Natural killer cell (primary cell): ENCODE measurements at places on chromosomes 5 and 9.

GRCh38 chr9:81680506-81680905 lies 8.8 kb downstream of the TLE1 start:
- no peaks in the 10 kb centered on the region for H3K27me3 ChIP-seq
- no peak overlapping the region for H3K27ac ChIP-seq
- H3K4me3 ChIP-seq, result no peak overlapping the region
- peaks cover 7% of the 10 kb centered on the region for H3K36me3 ChIP-seq
- peaks cover 17% of the 10 kb centered on the region for H3K4me1 ChIP-seq
- no peak for DNase-seq

DNA sequence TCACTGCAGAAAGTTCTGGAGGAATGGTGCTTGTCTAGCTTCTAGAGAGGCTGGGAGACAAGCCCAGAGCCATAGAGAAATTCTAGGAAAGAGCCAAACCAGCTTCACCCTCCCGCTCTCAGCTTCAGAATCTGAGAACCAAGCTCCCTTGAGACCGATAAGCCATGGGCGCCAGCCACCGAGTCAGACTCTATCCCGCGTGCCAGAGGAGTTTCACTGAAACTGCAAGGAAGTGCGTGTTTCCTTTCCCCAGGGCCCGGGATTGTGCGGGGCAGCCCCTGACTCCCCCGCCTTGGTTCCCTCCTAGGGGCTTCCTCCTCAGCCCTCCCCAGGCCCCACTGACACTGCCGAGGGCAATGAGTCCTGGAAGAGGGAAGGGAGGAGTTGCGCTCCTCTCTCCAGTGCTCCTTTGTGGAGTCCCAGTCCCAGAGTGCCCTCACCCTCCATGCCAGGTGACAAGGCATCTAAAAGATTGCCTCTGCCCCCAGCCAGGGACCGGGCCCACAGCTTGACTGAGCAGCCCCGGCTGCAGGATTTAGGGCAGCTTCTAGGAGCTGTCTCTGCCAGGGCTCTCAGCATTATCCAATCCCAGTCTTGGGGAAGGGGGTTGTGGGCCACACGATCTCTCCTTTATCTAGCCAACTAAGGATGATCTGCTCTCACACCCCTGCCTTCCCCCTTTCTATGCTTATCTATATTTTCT lies 18.4 kb upstream of the TCF7 start:
- peaks cover 41% of the 10 kb centered on the region for H3K4me1 ChIP-seq
- no peaks in the 10 kb centered on the region for H3K27me3 ChIP-seq
- H3K4me3 ChIP-seq, result no peak overlapping the region
- H3K27ac ChIP-seq, result no peak overlapping the region
- no peak for DNase-seq

GRCh38 chr9:105157171-105157583 lies 87.3 kb upstream of the SLC44A1 start:
- H3K4me1 ChIP-seq, result no peaks in the 10 kb centered on the region
- peak; percentile 15 for DNase-seq
- no peak overlapping the region for H3K27ac ChIP-seq
- H3K36me3 ChIP-seq, result no peaks in the 10 kb centered on the region
- no peaks in the 10 kb centered on the region for H3K27me3 ChIP-seq
- no peak overlapping the region for H3K4me3 ChIP-seq

DNA sequence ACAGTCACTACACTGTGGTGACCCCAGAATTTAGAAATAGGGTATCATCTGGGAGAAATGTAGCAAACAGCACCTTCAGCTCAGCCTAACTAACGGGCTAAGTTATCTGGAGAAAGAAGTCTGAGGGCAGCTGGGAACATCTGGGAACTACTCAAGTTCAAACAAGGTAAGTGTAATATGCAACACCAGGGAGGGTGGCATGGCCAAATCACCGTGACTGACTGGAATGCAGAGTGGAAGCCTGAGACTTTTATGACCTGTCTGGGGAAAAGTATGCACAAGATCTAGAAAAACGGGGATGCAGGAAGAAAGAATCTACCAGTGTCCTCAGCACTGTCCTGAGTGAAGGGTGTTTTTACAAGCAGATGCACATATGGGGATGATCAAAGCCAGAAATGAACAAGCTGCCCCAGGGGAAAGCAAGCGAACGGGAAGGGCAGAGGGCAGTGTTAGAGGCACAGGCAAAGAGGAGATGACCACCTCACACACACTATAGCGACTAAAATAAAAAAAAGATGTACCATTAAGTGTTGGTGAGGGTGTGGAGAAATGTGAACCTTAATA lies 59.9 kb downstream of the SERINC5 start:
- H3K27me3 ChIP-seq, result no peaks in the 10 kb centered on the region
- DNase-seq, result no peak
- no peaks in the 10 kb centered on the region for H3K36me3 ChIP-seq
- H3K4me1 ChIP-seq, result peaks cover 6% of the 10 kb centered on the region
- H3K4me3 ChIP-seq, result no peak overlapping the region

- no peak for DNase-seq
- H3K4me1 ChIP-seq, result no peaks in the 10 kb centered on the region
- no peaks in the 10 kb centered on the region for H3K27me3 ChIP-seq
- no peak overlapping the region for H3K4me3 ChIP-seq
- H3K27ac ChIP-seq, result no peak overlapping the region
- no peaks in the 10 kb centered on the region for H3K36me3 ChIP-seq
These were observed 75.1 kb upstream of the SMIM23 start for GRCh38 chr5:171710451-171711024.

- H3K36me3 ChIP-seq, result no peaks in the 10 kb centered on the region
- no peak for DNase-seq
- no peaks in the 10 kb centered on the region for H3K27me3 ChIP-seq
These were observed 35.5 kb downstream of the SERINC5 start for GRCh38 chr5:80220245-80220897.

DNA sequence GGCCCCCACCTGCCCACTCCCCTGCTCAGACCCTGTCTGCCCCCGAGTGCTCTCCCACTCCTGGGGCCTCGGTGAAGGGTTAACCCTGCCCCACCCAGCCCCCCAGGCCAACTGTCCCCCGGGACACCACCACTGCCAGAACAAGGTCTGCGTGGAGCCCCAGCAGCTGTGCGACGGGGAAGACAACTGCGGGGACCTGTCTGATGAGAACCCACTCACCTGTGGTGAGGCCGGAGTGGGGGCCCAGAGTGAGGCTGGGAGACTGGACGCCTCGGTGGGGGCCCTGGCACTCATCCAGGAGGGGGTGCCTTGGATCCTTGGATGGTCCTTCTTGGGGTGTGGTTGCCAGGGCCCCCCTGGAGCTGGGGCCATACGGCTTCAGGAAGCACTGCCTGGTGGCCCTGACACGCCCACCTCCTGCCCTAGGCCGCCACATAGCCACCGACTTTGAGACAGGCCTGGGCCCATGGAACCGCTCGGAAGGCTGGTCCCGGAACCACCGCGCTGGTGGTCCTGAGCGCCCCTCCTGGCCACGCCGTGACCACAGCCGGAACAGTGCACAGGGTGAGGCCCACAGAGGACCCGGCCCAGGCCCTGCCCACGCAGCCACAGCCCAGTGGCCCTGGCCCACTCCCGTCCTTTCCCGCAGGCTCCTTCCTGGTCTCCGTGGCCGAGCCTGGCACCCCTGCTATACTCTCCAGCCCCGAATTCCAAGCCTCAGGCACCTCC lies 2.1 kb downstream of the MAMDC4 start:
- H3K4me3 ChIP-seq, result no peak overlapping the region
- H3K27ac ChIP-seq, result no peak overlapping the region
- H3K4me1 ChIP-seq, result peaks cover 18% of the 10 kb centered on the region
- H3K36me3 ChIP-seq, result peaks cover 3% of the 10 kb centered on the region

DNA sequence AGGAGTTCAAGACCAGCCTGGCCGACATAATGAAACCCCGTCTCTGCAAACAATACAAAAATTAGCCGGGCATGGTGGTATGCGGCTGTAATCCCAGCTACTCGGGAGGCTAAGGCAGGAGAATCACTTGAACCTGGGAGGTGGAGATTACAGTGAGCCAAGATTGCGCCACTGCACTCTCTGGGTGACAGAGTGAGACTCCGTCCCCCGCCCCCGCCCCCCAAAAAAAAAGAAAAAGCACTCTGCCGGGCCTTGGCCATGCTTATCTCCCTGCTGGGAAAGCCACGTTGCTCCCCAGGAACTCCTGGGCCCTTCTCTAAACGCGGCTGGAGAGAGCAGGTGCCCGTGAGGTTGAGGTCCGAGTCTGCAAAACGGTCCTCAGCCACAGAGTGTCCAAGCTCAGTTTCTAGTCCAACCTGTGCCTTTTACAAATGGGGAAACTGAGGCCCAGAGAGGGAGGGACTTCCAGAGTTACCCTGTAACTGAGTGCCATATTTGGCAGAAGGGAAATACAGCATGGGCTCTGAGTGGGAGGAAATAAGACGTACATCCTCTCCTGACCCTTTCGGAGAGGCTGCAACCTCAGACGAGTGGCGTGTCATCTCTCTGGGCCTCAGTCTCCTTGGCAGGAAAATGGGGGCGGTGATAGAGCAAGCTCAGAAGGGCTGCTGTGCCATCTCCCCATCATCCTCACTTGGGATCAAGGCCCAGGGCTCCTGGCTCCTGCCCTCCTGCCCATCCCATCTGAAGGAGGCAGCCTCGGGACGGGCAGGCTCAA lies 6.6 kb upstream of the PHYHD1 start:
- peaks cover 41% of the 10 kb centered on the region for H3K4me1 ChIP-seq
- no peaks in the 10 kb centered on the region for H3K27me3 ChIP-seq

DNA sequence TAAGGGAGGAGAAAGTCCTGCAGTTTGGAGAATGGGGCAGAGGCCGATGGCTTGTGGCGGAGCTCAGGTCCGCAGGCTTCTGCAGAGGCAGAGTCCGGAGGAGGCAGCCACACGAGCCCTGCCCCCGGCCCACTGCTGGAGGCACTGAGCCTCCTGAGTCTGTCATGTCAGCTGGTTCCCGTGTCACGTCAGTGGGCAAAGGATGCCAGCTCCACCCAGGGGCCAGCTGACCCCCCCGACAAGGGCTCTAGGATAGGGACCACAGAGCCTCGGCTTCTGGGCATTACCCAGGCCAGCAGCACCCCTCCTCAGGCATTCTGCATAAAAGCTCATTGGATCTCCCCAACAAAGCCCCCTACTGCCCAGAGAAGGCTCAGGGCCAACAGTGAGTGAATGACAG lies 8.5 kb downstream of the SH3PXD2B start:
- peaks cover 5% of the 10 kb centered on the region for H3K27me3 ChIP-seq
- no peaks in the 10 kb centered on the region for H3K36me3 ChIP-seq
- H3K4me3 ChIP-seq, result no peak overlapping the region
- DNase-seq, result no peak
- peaks cover 9% of the 10 kb centered on the region for H3K4me1 ChIP-seq

DNA sequence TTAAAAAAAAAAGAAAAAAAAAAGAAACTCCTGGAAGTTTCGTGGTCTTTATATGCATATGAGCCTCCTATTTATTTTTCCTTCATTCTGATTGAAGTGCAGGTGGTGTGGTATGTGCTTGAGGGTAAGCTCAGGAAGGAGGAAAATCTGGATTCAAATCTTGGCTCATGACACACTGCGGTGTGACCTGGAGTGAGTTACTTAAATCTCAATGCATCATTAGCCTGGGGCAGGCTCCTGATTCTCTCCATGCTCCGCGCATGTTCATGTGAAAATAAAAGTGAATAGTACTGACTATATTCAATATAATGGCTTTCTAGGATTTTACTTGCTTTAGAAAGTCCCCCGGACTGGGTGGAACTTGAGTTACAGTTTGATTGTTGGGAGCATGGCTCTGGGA lies 35.6 kb downstream of the PTTG1 start:
- no peak overlapping the region for H3K4me3 ChIP-seq
- no peak overlapping the region for H3K27ac ChIP-seq
- no peaks in the 10 kb centered on the region for H3K27me3 ChIP-seq
- no peak for DNase-seq
- H3K4me1 ChIP-seq, result no peaks in the 10 kb centered on the region
- no peaks in the 10 kb centered on the region for H3K36me3 ChIP-seq

- H3K4me1 ChIP-seq, result no peaks in the 10 kb centered on the region
- DNase-seq, result no peak
- no peak overlapping the region for H3K27ac ChIP-seq
- no peaks in the 10 kb centered on the region for H3K27me3 ChIP-seq
- H3K36me3 ChIP-seq, result no peaks in the 10 kb centered on the region
These were observed 933.6 kb downstream of the EFNA5 start for GRCh38 chr5:106737111-106737510.

DNA sequence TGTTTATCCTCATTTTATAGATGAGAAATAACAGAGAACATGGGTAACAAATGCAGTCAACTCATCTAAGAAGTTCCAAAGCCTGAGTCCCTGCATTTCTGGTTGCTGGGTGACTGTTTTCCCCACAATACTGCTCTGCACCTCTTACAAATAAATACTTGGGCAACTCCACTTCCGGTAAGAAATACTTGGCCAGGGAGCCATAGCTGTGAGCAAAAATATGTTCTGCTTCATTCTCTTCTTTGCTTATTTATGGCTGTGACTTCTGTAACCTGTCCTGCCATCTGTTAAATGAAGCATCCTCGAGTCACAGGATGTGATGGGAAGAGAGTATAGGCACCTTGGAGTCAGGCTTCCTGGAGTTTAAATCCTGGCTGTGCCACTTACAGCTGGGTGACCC lies 49.9 kb downstream of the GDNF start:
- no peaks in the 10 kb centered on the region for H3K36me3 ChIP-seq
- no peaks in the 10 kb centered on the region for H3K27me3 ChIP-seq
- no peaks in the 10 kb centered on the region for H3K4me1 ChIP-seq
- H3K27ac ChIP-seq, result no peak overlapping the region
- DNase-seq, result no peak

- H3K27ac ChIP-seq, result no peak overlapping the region
- no peak overlapping the region for H3K4me3 ChIP-seq
- H3K36me3 ChIP-seq, result no peaks in the 10 kb centered on the region
- H3K27me3 ChIP-seq, result peaks cover 26% of the 10 kb centered on the region
- no peak for DNase-seq
These were observed 841 bp downstream of the ACSL6 start for GRCh38 chr5:132010645-132010988.

DNA sequence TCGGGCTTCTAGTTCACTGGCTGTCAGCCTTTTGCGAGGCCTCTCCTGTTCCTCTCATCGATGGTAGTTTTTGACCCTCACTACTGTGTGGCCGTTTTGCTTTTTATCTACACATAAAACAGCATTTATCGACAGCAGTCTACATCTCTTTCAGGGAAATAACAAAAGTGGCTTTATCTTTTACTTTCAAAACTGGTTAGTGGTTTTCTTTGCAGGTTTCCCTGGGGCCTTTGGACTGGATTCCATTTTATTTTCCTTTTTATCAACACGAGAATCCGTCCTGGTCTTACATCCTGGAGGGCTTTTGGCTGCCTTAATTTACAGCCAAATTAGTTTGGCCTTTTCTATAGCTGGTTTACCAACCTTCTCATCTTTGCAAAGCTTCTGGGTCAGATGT lies 793 bp upstream of the PKD2L2 start:
- H3K36me3 ChIP-seq, result no peaks in the 10 kb centered on the region
- peak overlapping the region; percentile 80 for H3K27ac ChIP-seq
- peak overlapping the region; percentile 76 for H3K4me3 ChIP-seq
- peaks cover 18% of the 10 kb centered on the region for H3K4me1 ChIP-seq
- no peak for DNase-seq
- no peaks in the 10 kb centered on the region for H3K27me3 ChIP-seq

DNA sequence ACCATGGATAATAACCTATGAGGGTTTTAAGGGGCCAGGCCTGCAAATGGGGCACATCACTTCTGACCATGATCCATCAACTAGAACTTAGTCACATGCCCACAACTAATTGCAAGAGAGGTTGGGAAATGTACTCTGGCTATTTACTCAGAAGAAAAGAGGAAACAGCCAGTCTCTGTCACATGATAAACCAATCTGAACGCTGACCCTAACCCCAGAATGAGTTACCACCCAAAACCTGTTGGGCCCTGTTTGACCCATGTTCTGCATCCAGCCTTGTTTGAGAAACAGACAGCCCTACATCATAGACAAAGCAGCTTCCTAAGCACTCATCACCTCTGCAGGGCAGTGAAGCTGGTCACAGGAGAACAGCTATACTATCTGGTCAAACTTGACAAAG lies 5.8 kb downstream of the MACROH2A1 start:
- H3K27ac ChIP-seq, result peak overlapping the region; percentile 26
- peaks cover 6% of the 10 kb centered on the region for H3K36me3 ChIP-seq

GRCh38 chr5:19853616-19854240 lies 134.3 kb downstream of the CDH18 start:
- no peak overlapping the region for H3K4me3 ChIP-seq
- no peaks in the 10 kb centered on the region for H3K4me1 ChIP-seq
- DNase-seq, result no peak
- H3K36me3 ChIP-seq, result no peaks in the 10 kb centered on the region
